Activated CD4-positive, alpha-beta T cell treated with anti-CD3 and anti-CD28 coated beads for 4 hours (primary cell): ENCODE measurements at places on chromosomes 3 and 15.

DNA sequence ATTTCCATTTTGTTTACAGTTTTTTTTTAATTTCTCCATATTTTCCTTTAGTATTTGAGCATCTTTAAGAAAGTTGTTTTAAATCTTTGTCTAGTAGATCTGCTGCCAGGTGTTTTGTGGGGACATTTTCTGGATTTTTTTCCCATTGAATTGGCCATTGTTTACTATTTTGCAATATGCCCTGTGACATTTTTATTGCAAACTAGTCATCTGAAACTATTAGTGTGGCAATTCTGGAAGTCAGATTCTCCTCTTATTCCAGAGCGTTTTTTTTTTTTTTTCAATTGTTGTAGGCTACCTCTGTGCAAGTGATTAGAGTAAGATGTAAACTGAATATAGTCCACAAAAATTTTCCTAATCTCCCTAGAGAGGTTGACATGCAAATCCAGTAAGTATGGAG, 334.2 kb downstream of the PYDC2 start:
- DNase-seq, result no peak

- no peak for DNase-seq
Measured at GRCh38 chr3:38595393-38595792, 54.1 kb downstream of the SCN5A start.

DNA sequence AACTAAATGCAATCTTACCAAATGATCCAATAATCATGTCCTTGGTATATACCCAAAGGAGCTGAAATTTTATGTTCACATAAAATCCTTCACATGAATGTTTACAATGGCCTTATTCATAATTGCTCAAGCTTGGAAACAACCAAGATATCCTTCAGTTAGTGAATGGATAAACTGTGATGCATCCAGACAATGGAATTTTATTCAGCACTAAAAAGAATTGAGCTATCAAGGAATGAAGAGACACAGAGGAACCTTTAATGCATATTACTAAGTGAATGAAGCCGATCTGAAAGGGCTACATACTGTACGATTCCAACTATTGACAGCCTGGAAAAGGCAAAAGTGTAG, 168.4 kb downstream of the PDE8A start:
- DNase-seq, result no peak

GRCh38 chr3:155462672-155463071, 169.2 kb upstream of the STRIT1 start:
- no peak for DNase-seq

GRCh38 chr3:39415983-39416382, 9.5 kb downstream of the RPSA start:
- DNase-seq, result no peak

- no peak for DNase-seq
Measured at GRCh38 chr3:101784855-101785613, 6.0 kb downstream of the NXPE3 start.

DNA sequence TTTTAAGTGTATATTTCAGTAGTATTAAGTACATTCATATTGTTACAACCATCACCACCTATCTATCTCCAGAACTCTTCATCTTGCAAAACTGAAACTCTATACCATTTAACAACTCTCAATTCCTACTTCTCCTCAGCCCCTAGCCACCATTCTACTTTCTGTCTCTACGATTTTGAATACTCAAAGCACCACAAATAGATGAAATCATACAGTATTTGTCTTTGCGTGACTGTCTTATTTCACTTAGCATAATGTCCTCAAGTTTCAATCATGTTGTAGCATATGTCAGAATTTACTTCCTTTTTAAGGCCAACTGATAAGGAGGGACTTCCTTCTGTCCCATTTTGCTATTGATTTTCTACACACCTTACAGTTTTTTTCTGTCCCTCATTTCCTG, 593.3 kb downstream of the FHIT start:
- DNase-seq, result no peak
